ENCODE measurements at places on chromosomes 3 and 15.
A peak's percentile ranks its signal among the peaks of the same experiment; 100 is the strongest.

DNA sequence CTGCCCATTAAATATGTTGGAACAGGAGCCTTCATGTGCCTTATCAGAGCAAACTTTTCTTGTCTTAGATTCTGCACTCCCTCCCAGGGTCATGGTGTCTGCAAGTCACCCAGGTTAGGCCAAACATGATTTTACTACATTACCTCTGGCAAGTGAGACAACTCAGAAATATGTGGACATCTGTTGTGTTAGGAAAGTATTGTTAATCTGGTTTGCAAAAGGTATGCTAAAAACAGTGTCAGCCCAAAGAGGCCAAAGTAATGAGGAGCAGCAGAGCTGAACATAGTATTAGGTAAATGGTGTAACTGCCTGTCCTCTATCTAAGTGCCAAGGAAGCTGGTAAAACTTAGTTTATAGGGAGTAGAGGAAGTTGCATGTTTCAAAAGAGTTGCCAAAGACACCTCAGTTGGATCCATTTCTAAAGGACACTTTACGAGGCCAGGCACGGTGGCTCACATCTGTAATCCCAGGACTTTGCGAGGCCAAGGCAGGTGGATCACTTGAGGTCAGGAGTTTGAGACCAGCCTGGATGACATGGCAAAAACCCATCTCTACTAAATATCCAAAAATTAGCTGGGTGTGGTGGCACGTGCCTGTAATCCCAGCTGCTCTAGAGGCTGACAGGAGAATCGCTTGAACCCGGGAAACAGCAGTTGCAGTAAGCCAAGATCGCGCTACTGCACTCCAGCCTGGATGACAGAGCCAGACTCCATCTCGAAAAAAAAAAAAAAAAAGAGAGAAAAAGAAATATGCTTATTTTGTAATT is 22.5 kb upstream of the PPIB start:
- no peak for DNase-seq

DNA sequence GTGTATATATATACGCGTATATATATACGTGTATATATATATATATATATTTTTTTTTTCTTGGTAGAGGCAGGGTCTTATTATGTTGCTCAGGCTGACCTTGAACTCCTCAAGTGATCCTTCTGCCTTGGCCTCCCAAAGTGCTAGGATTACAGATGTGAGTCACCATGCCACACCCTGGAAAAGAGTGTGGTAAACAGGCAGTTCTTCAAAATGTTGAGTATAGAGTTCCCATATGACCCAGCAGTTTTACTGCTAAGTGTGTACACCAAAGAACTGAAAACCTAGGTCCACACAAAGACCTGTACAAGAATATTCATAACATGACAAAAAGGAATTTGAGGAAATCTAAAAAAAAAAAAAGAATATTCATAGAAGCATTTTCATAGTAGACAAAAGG is 71.8 kb upstream of the GCNT3 start:
- DNase-seq = no peak

DNA sequence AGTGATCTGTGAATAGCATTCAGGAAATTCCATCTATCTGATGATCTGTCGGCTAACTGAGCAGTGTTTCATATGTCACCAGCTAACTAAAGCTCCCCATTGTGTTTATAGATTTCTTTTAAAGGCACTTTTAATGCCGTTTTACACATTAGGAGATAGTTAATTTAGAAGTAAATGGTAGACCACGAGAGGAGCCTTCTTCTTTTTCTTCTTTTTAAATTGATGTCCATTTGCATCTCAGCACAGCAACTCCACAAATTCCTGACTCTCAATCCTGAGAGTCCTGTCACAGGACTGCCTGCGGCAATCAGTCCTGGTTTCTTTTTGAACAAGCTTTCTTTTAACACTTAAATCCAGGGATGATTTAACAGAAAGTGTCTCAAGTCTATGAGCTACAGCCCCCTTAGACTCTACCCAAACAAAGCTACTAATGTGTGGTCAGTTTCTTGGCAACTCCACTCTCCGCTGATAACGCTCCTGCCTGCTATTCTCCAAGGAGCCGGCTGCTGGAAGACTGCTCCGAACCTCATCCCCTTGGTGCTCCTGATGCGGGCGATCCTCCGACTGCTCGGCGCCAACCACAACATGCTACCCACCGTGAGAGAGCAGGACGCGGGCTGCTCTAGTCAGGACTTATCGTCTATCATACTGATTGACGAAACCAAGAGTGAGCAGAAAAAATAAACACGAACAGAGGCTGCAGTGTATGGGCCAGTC is 421.4 kb downstream of the MECOM start:
- no peak for DNase-seq

- DNase-seq = no peak
Observed at GRCh38 chr3:194886836-194887235, 201.2 kb downstream of the FAM43A start.

- DNase-seq = no peak
Observed at GRCh38 chr3:70094197-70094596, 94.7 kb downstream of the SAMMSON start.

DNA sequence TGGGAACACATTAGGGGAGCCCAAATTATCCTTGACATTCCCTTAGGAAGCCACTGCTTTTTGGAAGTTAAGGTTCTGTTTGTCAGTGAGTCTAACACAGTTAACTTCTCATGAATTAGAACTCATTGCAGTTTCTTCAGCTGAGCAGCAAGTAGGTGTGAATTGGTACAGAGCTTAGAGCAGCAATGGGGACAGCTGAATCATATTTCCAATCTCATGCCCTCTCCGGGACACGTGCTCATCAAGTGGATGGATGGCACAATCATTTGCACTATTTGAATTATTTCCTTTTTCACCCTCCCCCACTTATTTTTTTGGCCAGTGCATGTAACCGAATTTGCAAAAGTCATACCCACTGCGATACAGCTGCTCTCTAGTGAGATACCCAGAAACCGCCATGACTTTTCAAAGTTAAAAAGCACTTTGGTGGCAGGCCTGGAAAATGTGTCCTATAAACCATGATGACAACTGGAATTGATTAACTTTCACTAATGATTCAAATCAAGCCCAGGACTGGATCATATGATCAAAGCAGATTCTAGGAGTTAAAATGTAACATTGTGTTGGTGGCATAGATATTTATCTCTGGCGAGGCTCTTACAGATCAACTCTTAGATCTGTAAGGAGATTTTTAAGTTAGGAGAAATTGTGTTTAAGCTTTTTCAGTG is 76.4 kb downstream of the EBLN2 start:
- DNase-seq = no peak

- DNase-seq = no peak
Observed at GRCh38 chr3:157829786-157830185, 276.4 kb downstream of the SHOX2 start.

DNA sequence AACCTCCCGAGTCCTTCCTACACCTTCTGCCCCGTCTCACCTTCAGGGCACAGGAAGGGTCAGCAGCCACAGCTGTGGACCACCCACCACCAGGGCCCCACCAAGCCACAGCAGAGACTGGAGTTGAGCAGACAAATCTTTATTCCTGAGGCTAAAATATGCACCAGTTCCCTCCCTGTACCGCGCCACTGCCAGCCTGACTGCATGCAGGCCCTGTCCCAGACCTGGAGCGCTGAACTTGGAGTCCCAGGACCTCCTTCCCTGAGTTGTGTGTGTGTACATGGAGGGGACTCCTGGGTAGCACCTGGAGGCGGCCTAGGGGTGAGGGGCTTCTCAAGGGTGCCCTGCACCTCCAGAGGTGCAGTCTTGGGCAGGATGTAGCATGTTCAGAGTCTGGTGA is 4.0 kb upstream of the TMEM89 start:
- DNase-seq = no peak

GRCh38 chr3:169563775-169564059 is 99.8 kb downstream of the MECOM start:
- DNase-seq = no peak

DNA sequence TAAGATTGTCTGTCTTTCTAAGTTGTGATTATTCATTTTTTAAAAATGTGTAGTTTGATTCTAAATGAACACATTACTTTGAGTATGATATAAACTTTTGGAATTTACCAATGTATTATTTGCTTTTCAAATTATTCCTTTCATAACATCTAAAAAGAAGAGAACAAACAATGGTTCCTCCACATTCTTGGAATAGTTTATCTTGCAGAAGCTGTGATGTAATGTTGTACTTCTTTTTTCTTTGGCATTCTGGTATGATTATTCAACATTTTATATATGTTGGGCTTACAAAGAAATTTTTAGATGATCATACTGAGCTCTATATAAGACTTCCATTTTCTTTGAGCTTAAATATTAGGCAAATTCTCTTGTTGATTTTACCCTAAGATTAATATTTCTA is 419.2 kb downstream of the DIPK2A start:
- no peak for DNase-seq

- DNase-seq = peak; percentile 19
Observed at GRCh38 chr3:123071146-123071545, 4.3 kb downstream of the PDIA5 start.

- no peak for DNase-seq
Observed at GRCh38 chr15:65619626-65620290, 2.0 kb upstream of the SLC24A1 start.

GRCh38 chr3:22244761-22245521 is 493.9 kb upstream of the ZNF385D start:
- DNase-seq = no peak

DNA sequence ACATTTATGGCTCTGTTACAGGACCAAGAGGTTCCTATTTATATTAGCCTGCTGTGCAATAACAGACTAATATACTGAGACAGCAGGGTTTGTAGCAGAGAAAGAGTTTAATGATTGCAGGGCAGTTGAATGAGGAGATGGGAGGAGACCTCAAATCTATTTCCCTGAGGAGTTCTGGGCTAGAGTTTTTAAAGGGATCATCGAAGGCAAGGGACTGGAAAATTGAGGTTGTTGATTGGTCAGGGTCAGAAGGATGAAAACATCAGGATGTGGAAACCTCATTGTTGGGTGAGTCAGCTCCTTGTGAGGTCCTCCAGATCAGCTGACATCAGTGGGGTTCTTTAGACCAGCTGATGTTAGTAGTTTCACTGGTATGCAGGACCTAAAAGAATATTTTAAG is 60.6 kb upstream of the GOLGA8B start:
- no peak for DNase-seq

GRCh38 chr3:60046210-60046609 is 996.4 kb upstream of the CFAP20DC start:
- DNase-seq = no peak

GRCh38 chr3:176469694-176470205 is 727.5 kb downstream of the TBL1XR1 start:
- DNase-seq = no peak

DNA sequence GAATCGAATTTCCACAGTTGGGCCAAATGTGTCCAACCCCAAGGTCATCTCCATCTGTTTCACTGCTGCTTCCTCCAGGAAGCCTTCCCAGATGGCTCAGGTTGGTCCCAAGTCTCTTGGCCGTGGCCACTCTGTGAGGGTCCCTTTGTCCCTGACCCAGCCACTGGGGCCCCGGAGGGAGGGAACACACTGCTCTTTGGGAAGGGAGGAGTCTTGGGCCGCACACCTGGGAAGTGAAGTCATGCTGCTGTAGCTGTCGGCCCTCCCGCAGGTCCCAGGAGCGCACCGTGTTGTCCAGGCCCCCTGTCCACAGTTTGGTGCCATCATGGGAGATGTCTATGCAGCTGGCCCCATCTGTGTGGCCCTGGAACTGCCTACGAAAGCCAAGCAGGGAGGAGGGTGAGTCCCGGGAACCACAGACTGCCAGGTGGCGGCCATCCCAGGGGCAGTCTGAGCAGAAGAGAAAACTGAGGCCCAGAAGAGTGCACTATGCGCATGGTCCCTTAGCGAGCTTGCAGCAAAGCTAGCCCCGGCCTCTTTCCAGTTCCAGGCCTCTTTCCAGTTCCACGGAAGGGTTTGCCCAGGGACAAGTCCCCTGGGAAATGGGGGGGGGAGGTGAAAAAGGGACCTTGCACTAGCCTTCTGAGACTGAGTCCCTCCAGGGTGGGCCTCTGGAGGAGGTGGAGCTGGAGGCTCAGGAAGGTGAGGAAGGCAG is 44.6 kb downstream of the TLE3 start:
- DNase-seq = no peak

DNA sequence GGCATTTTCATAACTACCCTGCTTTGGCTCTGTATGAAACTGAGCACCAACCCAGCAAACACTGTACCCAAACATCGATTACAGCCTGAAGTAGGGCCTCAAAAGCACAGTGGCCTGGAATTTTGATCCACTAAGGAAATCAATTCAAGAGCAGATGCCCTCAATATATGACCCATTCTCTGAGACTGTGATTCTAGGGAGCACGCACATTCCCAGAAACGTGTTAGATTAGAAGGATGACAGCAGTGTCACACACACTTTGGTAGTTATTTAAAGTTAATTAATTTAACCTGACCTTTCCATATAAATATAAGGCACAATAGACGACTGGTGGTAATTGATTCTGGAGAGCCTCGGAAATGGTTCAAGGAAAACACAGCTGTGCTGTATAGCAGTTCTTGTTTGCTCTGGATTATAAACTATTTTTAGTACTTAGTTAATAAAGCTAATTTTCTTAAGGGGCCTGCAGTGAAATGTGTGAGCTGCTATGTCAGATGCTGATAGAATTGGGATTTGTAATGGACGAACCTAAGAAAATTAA is 126.3 kb upstream of the ZNF385D start:
- DNase-seq = no peak

GRCh38 chr3:33171580-33171979 is 47.0 kb downstream of the SUSD5 start:
- no peak for DNase-seq

DNA sequence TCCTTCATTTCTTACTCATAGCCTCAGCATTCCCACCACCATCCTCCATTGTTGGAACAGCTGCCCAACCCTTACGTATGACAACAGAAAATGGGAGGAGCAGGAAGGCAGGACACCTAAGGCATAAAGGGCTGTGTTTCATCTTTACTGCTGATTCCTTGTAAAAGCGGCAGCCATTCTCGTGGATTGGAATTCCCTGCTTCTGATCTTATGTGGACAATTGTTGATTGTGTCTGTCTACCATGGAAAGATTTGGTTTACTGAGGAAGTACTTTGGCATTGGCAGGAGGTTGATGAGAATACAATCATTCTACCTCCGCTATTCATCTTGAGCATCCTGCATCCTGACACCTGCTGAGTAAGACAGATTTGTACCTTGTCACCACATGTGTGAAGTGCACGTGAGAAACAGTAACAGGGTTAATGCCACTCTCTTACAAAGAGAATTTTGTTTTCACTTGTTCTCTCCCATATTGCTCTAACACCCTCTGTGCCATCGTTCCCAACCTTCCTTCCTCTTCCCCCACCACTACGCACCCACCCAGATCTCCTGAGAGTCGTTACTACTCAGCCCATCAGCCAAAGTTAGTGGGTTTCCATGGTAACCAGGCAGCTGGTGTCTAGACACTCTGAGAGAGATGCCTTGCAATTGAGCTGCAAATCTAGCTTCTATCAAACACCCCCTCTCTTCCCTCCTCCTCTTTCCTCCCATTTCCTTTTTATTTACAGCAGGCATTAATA is 75.7 kb downstream of the GAP43 start:
- DNase-seq = no peak

DNA sequence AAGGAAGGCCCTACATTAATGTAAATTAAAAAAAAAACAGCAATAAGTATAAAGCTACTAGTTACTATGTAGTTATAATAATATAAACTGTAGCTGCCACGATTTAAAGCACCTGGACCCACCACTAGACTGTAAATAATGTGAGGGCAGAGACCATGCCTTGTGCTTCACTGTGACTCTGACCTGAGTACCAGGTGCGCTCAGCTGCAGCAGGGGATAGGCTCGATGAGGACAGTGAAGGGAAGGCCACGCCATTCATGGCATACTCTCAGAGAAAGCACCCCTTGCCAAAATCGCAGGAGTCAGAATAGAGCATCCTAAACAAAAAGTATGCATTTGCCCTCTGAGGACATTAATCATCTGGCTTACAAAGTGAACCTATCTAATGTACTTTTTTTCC is 5.1 kb downstream of the FSTL1 start:
- DNase-seq = no peak

Data from activated CD4-positive, alpha-beta T cell treated with anti-CD3 and anti-CD28 coated beads for 48 hours (primary cell).